ENCODE measurements at places on chromosomes 2 and 18. TPM values are rescaled to one million over a fixed set of nuclear protein-coding genes. Genes with fewer than 3 reads are reported as not detected.

- no peak for DNase-seq
These were observed 189.6 kb downstream of the HAUS1 start for GRCh38 chr18:46293742-46294181.

DNA sequence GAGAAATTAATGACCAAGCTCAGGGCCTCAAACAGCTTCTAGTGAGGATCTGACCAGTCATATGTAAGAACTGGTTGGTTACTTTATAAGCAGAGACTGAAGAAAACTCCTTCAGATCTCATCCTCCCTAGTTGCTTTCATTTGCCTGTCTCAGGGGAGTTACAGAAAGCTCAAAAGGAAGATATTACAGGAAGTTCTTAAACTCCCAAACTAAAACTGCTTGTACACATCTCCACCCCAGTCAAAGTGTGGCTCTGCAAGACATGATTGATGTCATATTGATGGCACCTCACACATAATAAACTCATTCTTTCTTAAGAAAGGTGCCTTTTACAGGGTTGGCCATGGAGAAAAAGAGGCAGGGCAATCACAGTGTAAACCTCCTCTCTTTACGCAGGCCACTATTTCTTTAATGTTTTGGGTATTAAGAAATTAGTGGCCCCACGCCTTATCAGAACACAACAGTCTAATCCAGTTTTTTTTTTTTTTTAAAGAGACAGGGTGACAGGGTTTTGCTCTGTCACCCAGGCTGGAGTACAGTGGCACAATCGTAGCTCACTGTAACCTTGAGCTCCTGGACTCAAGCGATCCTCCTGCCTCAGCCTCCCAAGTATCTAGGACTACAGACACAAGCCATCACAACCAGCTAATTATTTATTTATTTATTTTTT, 62.6 kb upstream of the STK17B start:
- DNase-seq, result no peak

DNA sequence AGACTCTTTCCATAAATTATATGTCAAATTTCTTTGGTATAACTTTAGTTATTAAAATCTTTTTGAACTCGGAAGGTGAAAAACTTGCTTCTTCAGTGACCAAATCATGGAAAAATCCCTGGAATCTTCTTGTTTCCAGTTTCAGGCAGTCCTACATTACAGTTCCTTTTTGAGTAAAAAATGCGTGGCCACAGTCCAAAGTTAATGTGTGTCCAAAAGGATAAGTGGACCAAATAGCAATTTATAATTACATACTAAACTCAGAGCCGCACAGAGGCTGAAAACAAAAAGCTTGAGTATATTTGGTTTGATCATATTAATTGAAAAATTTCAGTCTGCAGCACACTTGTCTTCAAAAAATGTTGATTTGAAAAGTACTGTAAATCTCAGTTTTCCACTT, 28.4 kb upstream of the DYNC2LI1 start:
- no peak for DNase-seq

- no peak for DNase-seq
These were observed 345.9 kb upstream of the SPHKAP start for GRCh38 chr2:228527197-228527881.

Gene KIF1A
- 0.92 TPM for total RNA-seq

Data from thoracic aorta (tissue), 2 donors.